ENCODE measurements at places on chromosomes 12 and 14.

DNA sequence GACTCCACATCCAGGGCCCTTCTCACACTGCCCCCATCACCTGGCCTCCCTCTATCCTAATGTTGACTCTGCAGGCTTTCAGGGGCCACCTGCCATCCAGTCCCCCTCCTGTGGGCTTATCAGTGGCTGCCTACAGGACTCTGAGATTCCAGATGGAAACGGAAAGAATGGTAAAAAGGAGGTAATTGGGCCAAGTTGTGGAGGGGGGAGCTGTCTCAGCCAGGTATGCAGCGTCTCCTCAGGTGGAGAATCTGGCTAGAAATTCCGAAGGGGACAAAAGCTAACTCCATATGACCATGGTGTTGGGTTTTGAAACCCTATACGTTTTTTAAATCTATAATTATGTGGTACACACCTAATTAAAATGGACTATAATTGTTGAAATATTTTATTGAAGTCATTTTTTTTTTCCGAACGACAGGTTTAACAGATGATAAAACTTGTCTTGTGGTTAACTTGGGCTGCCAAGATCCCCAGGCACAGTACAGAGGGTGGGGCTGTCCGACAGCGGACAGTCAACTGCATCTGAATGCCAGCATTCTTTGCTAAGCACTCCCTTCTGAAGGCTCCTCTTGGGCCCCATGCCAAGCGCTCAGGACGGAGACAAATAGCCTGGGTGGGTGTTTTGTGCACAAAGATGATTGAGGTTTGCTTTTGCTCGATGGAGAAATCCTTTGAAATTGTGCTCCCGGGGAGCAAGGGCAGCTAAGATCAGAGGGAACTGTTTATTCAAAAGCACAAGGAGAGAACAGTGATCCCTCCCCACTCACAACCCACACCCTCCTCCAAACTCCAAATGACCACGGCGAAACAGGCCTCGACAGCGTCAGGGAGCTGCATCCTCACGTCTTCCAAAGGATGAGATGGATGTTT is 365.6 kb downstream of the BCL11B start:
- no peak for DNase-seq

- DNase-seq, result no peak
Measured at GRCh38 chr12:93247313-93247991, 130.3 kb upstream of the NUDT4 start.

DNA sequence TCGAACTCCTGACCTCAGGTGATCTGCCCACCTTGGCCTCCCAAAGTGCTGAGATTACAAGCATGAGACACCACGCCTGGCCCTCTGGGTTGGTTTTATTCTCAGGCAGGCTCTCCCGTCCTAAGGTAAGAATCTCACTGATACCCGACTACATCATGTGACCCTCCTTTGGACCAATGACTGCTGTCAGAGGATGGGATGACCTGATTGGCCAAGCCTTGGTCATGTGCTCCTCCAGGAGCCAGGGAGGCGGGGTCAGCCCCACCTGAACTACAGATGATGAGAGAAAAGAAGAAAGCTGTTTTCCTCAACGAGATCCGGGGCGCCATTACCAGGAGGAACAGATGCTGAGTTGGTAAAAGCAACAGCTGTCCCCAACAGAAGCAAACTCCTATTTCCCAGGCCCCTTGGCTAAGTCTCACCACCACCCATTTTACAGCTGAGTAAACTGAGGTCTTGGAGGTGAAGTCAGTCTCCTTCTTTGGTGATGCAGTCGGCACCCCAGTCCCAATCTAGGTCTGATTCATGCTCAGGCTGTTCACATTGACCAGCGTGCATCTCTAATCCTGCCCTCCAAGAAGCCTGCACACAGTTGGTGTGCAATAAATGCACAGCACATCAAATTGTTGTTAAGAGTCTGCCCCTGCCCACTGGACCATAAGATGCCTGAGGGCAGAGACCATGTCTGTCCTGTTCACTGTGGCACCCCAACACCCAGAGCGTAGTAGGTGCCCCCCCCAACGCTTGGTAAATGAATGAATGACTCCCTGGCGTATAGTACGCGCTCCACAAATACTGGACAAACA is 118.8 kb downstream of the SCARB1 start:
- DNase-seq, result no peak

GRCh38 chr12:57232156-57232756 is 2.7 kb downstream of the SHMT2 start:
- DNase-seq, result no peak

- no peak for DNase-seq
Measured at GRCh38 chr14:34372786-34373185, 89.3 kb downstream of the SPTSSA start.

GRCh38 chr12:127911291-127911690 is 355.7 kb upstream of the TMEM132C start:
- DNase-seq, result no peak

- DNase-seq, result no peak
Measured at GRCh38 chr12:2083561-2083960, 30.8 kb downstream of the CACNA1C start.

GRCh38 chr14:20801726-20802125 is 918 bp downstream of the RNASE1 start:
- no peak for DNase-seq

- DNase-seq, result no peak
Measured at GRCh38 chr14:71400871-71401321, 493.6 kb downstream of the PCNX1 start.

DNA sequence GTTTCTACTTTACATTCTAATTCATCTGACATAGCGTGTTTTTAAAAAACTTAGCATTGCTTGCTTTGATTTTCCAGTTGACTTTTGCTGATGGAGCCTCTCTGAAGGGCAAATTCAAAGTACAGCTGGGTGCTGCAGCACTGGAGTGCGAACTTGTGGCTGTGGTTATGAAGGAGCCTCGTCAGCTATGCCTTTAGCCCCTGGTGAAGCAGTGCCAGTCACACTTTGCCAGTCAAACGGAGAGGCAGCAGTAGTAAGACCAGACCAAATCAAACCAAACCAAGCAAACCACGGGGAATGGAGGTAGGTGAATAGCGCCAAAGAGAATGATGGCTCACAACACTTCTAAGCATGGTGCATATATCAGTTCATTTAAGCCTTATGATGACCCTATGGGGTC is 15.1 kb upstream of the SLC38A2 start:
- no peak for DNase-seq

GRCh38 chr14:72545411-72546311 is 348.2 kb downstream of the DPF3 start:
- DNase-seq, result no peak

- DNase-seq, result no peak
Measured at GRCh38 chr14:80136358-80136757, 74.9 kb downstream of the DIO2 start.

DNA sequence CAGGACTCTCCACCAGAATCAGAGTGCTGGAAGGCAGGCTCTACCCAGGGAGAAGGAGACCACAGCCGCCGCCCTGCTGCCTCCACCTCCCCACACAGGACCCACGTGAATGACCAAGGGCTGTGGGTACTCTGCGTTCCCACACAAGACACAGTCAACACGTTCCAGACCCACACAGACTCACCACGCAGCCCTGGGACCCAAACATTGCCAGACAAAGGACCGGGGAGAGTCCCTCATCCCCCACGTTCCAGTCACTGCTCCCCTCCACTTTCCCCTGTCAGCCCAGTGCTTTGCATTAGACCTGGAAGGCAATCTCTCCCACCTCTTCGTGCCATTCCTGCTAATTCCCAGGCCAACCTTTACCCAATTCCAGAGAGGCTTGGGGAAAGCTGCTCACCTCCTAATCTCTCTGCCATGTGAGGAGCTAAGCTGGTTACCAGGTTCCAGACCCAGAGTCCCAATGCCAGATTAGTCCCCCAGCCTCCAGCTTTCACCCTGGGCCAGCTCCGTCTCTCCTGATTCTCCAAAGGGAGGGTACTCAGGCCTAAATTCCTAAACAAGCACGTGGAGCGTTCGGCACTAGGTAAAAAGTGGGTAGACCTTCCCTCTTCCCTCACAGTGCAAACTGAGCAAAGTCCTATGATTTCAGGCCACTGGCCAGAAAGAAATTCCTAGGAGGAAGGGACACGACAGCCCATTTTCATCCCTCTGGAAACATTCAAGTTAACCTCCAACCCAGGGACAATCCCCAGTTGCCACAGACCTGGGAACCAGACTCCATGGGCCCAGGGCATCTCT is 4.9 kb downstream of the SLC6A13 start:
- no peak for DNase-seq

GRCh38 chr12:77019920-77020319 is 45.4 kb downstream of the E2F7 start:
- no peak for DNase-seq

GRCh38 chr12:104420868-104421267 is 35.9 kb upstream of the CHST11 start:
- DNase-seq, result no peak

GRCh38 chr12:4388662-4389061 is 9.2 kb upstream of the FGF23 start:
- DNase-seq, result no peak

GRCh38 chr12:80858356-80858755 is 79.4 kb downstream of the LIN7A start:
- no peak for DNase-seq

GRCh38 chr12:4909734-4910501 is at the start of gene KCNA1:
KCNA1 (plus strand) TSS chr12:4909905; CDS start chr12:4911379, 1,474 bp downstream.
- DNase-seq, result no peak

GRCh38 chr14:54881235-54881760 is 21.3 kb downstream of the GCH1 start:
- DNase-seq, result no peak

- no peak for DNase-seq
Measured at GRCh38 chr12:27822076-27822712, 42.2 kb upstream of the MANSC4 start.

DNA sequence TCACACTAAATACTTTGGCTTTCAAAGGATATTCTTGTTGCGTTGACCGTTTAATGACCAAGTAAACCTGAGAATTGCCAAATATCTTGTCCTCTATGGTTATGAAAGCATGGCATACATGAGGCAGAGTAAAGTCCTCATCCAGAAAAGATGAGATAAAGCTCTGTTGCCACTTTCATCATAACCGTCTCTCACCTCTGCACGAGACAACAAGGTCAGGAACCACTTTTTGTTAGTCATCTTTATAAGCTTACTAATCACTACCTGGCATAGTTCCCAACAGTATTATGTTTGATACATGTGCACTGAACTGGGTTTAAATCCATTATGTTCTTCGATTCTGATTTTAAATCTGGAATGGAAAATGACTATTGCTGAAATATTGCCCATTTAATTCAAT is 31.3 kb downstream of the PTPRB start:
- no peak for DNase-seq

GRCh38 chr14:75718199-75718598 is 57.2 kb downstream of the TTLL5 start:
- DNase-seq, result no peak

DNA sequence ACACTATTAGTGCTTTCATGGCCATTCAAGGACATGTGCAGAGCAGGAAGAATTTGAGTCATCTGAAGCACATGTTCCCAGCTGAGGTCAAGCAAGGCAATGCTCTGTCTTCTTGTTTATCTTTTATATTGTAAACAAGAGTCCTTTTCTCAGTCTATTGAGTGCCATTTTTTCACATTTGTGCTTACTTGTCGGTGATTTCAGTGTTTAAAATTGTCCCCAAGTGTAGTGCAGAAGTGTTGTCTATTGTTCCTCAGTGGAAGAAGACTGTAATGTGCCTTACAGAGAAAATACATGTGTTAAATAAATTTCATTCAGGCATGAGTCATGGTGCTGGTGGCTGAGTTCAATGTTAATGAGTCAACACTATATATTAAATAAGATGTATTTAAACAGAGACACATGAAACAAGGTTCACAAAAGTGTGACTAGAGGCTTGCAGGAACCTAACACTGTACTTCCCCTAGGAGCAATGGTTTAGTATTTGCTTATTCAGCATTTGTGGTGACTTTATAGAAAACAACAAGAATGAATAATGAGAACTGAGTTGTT is 391.1 kb downstream of the LRIG3 start:
- DNase-seq, result no peak

GRCh38 chr12:71157601-71158233 is at the start of gene TSPAN8:
TSPAN8 (minus strand) TSS chr12:71157999; CDS start chr12:71157678, 321 bp downstream.
- no peak for DNase-seq

GRCh38 chr12:56679883-56680575 is 8.1 kb downstream of the PTGES3 start:
- no peak for DNase-seq
